ENCODE measurements at places on chromosomes 3 and 15.

- DNase-seq = no peak
Observed at GRCh38 chr3:159904455-159904854, 84.2 kb upstream of the IL12A start.

GRCh38 chr3:47522082-47522987 lies 8.8 kb upstream of the ELP6 start:
- peak; percentile 89 for DNase-seq

DNA sequence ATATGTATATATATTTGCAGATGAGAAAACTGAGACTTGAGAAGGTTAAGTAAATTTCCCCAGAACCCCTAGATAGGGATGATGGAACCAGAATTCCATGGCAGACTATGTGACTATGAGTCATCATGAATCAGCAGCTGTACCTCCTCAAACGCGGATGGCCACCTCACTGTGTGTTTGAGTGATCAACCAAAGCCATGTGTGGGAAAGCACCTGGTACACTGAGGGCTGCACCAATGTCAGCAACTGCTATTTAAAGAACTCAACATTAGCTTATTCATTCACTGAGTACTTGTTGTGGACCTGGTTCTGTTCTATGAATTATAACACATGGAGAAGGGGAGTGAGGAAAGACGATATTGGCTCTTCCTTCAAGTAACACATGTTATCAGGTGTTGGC lies 377.0 kb downstream of the GAP43 start:
- no peak for DNase-seq

GRCh38 chr3:110623571-110623970 lies 448.0 kb upstream of the NECTIN3 start:
- DNase-seq = no peak

GRCh38 chr3:50246517-50246954 lies 10.5 kb downstream of the GNAI2 start:
- DNase-seq = no peak
